Skeletal muscle cell (primary cell): ENCODE measurements at places on chromosomes 6 and 20.

- DNase-seq: no peak
Observed at GRCh38 chr6:125194941-125195340, 41.4 kb downstream of the TPD52L1 start.

GRCh38 chr20:32040142-32040953 lies 11.7 kb upstream of the HCK start:
- no peak for DNase-seq

- no peak for DNase-seq
Observed at GRCh38 chr6:70241031-70241430, 61.9 kb downstream of the COL9A1 start.

DNA sequence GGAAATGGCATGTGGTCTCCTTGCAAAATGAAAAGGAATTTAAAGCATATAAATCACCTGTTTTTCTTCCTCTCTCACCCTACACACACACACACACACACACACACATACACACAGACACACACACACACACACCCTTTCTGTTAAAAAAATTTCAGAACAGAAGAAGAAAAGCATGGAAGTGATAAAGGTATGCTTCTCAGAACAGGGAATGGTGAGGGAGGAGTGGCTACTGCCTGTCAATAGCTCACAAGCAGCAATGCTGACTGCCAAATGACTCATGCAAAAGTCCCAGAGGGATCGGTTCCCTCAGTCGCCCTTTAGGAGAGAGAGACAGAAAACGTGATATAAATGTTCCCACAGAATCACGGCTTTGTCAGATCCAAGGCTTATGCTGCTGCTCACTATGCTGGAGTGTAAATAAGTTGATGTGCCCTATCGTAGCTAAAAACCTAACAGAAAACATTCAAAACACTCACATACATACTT lies 102.6 kb downstream of the IBTK start:
- DNase-seq: peak; percentile 98

DNA sequence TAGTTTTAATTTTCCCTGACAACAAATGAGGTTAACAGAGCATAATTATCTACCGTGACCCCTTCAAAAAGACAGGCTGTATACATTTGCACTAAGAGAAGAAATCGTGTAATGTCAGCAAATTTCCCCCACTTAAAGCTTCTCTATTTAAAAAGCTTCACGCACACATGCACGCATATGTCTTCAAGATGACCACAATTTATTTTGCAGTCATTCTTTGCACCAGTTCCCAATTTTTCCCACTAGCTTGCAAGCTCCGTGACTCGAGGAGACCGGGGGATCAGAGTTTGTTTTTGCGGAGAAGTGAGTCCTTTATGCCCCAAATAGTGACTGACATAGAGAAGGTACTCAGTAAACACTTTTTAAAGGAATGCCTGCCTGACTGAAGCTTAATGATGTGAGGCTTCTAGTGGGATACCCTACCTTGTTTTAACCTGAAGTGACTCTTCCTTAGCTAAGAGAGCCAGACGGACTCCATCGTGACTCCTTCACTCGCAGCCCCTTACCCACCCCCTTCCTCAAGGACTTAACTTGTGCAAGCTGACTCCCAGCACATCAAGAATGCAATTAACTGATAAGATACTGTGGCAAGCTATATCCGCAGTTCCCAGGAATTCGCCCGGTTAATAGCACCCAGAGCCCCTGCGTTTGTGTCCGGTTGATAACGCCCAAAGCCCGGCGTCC lies 9.3 kb upstream of the NQO2 start:
- no peak for DNase-seq

GRCh38 chr6:41527721-41528408 lies 18.3 kb upstream of the FOXP4 start:
- DNase-seq: no peak

GRCh38 chr20:12504779-12505178 lies 504.0 kb upstream of the SPTLC3 start:
- DNase-seq: no peak

DNA sequence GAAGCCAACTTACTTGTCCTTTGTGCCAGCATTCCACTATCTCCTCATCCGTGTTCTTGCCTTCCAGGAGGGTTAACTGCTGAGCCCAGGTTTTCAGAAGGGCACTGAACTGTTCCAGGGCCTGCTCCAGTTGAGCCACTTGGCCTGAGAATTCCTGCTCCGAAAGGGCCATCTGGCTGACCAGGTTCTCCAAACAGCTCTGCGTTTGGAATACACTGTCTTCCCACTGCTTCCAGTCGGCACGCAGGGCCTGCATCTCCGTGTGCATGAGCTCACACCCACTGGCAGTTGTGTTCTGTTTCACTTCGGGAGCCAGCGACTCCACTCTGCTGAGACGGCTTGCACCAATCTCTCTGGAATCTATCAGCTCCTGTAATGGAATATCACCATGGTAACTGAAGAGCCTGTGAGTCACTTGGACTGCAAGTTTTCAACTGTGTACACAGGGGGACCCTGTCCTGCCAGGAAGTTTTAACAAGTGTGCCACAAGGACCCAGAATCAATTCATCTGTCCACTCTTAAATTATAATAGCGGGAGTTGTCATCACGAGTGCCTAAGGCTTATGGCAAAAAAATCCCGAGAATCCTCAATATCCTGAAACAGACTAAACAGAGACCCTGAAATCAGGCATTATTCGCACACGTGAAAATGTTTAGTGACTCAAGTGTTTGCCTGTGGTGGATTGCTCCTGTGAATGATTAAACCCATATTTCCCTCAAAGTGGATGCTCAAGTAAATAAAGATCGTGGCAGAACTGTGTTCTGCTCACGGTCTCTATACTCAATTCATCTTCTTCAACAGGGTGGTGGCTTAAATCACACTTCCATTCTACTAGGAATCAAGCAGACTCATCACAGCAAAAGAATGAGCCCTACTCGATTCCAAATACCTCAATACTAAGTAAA lies 255.9 kb downstream of the SYNE1 start:
- DNase-seq: peak; percentile 89

GRCh38 chr6:17869753-17870050 lies 117.7 kb downstream of the KIF13A start:
- no peak for DNase-seq

DNA sequence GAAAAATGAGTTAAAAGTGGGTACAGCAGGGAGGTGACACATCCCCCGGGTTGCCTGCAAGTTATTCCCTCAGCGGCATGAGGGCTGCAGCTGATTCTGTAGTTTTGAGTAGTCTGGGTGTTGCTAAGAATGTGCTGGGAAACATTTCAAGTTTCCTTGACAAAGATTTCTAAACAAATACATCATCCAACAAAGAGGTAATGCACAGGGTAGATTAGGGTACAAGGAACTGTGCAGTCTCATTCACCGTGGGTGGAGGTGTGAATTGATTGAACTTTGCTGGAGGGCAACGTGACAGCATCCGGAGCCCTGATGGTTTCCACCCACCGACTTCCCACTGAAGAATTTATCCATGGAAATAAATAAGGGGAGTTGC lies 21.8 kb downstream of the CASS4 start:
- peak; percentile 73 for DNase-seq
